Right renal cortex interstitium (tissue), 3 donors: ENCODE measurements at places on chromosomes 1 and 21. TPM values are rescaled to one million over a fixed set of nuclear protein-coding genes. Genes with fewer than 3 reads are reported as not detected.

GRCh38 chr1:194866153-194866552 is 1679.7 kb upstream of the B3GALT2 start:
- DNase-seq = no peak

The TRIM67 gene
- 0.08 TPM for polyA plus RNA-seq

The TNFRSF8 gene
- polyA plus RNA-seq = 0.75 TPM

The SELE gene
- polyA plus RNA-seq = 0.87 TPM
